ENCODE measurements at places on chromosomes 5 and 9.

GRCh38 chr5:145718956-145719355 lies 116.2 kb downstream of the PRELID2 start:
- DNase-seq: peak; percentile 23

DNA sequence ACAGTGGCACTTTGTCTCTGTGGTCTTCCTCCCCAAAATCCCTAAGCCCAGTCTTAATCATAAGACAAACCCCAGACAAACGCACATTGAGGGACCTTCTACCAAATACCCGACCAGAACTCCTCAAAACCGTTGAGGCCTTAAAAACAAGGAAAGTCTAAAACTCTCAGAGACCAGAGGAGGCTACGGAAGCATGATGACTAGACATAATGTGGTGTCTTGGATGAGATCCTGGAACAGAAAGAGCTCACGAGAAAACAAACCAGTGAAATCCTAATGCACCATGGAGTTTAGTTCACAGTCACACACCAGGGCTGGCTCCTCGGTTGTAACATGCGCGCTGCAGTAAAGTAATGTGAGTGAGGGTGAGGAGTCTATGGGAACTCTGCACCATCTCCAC lies 58.4 kb downstream of the OTULIN start:
- DNase-seq: no peak

DNA sequence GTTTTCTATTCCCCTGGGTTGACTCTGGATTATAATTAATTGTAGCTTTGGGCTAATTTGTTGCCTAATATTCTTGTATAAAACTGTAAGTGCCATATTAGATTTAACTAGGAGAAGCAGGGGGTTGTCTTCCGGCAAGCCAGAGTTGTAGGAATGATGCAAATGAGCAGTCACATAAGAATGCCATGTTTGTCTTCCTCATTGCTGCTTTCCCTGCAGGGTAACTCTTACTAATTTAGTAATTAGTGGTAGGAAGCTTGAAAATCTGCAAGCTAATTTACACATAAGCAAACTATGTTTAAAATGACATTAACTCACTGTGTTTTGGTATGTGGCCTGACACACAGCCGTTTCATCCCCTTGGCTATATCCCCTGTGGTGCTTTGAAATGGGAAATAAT lies 527.8 kb downstream of the KCTD16 start:
- DNase-seq: peak; percentile 24

DNA sequence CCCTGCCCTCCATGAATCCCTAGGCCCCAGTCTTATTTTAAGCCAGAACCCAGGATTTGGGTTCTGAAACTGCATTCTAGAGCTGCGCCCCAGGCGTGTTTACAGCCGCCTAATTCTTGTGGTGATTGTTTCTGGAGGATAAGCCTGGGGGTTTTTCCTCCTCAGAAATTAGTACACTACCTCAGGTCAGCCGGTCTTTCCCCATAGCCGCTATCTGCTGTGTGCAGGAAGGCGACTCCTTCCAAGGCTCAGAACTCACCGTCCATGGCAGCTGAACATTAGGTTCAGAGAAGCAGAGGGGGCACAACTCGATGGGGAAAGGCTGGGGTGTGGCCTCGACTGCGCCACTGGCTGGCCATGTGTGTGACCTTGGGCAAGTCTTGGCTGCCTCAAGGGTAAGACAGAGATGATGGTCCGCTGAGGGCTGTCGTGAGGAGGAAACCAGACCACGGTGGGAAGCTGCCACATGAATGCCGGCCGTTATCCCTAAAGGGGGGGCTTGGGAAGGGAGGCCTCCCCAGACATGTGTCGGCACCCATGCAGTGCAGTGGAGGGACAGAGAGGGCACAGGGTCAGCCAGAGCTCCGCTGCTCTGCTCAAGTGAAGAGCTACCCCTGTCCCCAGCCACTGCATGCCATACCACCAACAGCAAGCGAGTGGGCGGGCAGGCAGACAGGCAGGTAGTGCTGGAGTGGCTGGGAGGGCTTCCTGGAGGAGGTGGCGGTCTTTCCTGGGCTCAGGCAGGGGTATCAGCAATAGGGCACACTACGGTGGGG lies 28.9 kb downstream of the SHB start:
- DNase-seq: no peak

DNA sequence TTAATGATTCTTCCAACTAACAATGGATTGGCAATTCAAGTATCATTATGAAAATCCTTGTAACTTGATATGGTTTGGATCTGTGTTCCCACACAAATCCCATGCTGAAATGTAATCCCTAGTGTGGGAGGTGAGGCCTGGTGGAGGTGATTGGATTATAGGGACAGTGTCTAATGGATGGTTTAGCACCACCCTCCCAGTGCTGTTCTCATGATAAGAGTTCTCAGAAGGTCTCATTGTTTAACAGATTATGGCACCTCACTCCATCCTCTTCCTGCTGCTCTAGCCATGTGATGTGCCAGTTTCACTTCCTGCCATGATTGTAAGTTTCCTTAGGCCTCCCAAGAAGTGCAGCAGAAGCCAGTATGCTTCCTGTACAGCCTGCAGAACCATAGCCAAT lies 1116.2 kb upstream of the EDIL3 start:
- DNase-seq: no peak

Measured in epithelial cell of esophagus (primary cell).